ENCODE measurements at places on chromosomes 7 and 10.

DNA sequence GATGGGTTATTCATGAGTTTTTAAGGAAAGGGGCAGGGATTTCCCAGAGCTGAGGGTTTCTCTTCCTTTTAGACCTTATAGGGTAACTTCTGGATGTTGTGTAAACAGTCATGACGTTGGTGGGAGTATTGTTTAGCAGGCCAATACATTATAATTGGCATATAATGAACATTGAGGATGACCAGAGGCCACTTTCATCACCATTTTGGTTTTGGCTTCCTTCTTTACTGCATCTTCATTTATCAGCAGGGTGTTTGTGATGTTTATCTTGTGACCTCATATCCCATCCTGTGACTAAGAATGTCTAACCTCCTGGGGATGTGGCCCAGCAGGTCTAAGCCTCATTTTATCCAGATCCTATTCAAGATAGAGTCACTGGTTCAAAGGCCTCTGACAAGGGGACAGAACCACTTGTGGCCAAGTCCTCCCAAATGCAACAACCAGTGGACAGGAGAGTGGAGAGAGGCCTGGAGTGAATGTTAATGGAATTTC lies 77.3 kb upstream of the RPA3 start:
- no peak for DNase-seq

GRCh38 chr7:21107101-21107500 lies 320.4 kb upstream of the SP8 start:
- DNase-seq = no peak

DNA sequence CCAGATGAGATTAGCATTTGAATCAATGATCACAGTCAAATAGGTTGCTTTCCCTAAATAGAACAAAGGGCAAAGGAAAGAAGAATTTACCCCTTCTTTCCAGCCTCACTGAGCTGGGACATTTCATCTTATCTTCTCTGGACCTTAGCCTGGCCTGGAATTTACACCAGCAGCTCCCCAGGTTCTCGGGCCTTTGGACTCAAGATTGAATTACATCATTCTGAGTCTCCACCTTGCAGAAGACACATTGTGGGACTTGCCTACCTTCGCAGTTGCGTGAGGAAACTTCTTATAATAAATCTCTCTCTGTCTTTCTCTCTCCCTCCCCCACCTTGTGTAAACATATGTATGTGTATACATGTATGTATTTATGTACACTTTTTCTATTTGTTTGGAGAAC lies 732.4 kb downstream of the IPMK start:
- DNase-seq = no peak

DNA sequence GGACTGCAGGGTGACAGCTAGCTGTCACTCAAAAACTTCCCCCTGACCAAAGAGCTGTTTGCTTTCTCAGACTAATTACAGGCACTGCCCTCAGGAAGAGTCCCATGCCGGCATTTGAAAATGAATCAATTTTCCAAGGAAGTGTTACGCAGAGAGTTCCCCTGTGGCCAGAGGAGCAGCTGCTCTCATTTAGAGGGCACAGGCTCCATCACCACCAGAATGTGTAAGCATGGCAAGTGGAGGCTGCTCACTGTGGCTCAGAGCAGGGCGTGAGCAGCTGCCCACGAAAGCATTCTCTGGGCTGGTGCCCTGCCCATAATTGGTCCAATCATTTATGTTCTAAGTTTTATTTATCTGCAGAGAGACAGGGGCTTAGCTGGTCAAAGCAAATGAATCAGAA lies 202.2 kb downstream of the RAMP3 start:
- no peak for DNase-seq

DNA sequence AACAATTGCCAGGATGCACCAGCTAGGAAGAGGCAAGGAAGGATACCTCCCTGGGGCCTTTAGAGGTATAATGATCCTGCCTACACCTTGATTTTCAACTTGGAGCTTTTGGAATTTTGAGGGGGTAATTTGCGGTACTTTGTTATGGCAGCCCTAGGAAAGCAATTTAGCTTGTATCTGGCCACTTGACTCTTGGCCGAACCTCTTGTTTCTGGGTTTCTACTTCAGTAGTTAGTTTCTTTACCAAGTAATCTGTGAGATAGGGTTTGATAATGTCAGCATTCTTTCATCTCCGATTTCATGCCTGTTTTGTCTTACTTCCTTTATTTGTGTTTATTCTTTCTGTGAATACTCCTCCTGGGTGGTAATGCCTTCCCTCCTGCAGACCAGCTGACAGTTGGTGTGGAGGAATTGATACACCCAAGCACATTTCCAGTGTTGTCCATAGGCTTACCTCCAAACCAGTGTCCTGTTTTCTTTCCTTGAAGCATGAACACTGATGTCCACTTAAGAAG lies 163.7 kb downstream of the SND1 start:
- DNase-seq = no peak

GRCh38 chr10:24792638-24793037 lies 69.0 kb upstream of the ARHGAP21 start:
- no peak for DNase-seq

GRCh38 chr10:132263866-132264265 lies 43.9 kb downstream of the STK32C start:
- no peak for DNase-seq

DNA sequence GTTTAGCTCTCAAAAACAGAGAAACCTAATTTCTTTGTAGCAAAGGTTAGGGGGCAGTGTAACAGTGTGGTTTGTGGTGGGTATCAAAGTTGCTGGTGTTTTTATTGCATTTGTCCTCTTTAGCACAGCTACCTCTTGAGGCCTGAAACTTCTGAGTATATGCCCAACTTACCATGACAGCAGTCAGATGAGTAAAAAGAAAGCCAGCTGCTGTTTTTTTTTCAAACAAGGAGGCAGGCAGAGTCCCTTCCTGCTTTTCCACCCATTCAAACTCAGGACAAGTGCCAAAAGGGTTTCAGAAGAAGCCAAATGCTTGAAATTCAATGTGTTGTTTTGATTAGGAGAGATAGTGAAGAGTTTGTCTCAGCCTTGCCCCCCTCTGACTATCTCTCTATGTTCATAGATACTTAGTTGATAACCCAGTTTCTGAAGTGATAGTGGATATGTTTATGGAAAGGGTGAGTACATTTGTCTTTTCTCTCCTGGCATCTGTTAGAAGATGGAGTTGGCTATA lies 23.1 kb downstream of the GBF1 start:
- DNase-seq = no peak

DNA sequence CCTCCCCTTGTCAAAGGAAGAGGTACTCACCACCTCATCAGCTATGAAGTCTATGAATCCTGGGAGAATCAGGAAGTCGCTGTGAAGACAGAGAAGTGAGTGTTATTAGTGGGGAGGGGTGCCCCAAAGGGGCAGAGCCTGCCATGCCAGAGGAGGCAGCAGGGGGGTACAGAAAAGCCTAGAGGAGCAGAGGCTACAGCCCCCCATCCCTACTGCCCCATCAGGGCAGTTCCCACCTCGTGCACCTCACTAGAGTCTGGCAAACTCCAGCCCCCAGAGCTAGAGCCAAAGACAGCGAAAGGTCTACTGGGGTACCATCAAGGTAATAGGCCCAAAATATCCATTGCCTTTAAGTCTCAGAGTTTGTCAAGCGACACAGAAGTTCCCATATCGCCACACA lies 6.1 kb downstream of the IMPDH1 start:
- DNase-seq = no peak

DNA sequence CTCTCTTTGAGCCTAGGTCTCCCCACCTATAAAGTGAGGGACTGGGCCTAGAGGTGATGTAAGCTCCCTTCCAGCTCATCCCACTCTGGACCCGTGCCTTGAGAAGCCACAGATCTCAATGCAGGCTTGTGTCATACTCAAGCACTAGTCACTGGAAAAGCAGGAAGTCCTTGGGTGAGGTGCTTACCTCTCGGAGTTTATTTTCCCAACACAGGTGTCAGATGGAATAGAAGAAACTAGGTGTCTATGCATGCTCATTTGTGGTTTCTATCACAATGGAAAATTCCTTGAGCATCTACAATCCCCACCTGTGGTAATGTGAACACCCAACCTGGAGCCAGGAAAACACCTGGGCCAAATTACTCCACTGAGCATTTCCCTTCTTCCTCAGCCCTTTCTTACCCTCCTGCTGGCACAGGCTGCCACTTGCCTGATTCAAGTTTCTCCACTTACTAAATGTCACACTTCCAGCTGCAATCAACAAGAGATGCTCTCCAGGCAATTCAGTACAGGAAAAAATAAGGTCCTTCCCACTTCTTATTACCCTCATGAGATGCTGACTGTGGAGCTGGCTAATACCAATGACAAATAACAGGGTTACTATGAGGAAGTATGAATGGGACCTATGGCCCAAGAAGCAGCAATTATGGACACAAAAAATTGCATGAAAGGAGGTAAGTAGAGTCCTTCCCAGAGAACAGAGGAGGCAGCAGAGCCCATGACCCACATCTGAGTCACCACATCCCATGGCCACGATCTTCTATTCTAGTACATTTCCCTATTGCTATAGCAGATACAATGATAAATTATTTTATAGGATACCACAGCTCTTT lies 13.1 kb downstream of the LSM5 start:
- DNase-seq = no peak

DNA sequence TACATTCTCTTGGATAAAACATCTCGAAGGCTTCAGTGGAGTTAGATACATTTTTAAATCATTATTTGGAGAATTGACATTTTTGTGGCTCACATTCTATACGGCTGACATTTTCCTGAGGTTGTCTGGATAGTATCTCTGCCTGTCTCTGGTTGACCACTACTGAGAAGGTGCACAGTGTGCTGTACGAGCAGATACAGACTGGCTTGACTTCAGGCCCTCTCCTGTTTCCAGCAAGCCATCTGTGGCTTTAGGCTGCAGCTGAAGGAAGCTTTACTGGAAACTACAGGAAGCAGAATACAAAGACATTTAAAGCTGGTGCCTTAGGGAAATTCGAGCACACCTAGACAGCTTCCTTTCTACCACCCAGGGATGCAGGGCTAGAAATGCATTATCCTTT lies 39.3 kb upstream of the RSU1 start:
- DNase-seq = no peak

DNA sequence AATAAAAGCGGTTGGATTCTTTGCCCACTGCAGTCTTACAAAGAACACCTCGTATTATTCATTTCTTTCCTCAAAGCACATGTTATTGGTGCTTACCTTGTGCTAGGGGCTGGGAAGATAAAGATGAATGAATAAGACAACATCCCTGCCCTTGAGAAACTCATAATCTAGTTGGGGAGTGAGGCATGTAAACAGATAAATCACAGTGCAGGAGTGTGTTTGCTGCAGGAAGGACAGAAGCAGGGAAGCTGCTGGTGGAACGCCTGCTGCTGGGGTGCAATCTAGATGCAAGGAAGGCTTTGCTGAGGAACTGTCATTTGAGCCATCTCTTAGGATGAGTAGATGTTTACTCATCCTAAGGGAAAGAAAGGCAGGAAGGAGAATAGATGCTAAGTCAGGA lies 135.6 kb downstream of the TMEM178B start:
- DNase-seq = no peak

DNA sequence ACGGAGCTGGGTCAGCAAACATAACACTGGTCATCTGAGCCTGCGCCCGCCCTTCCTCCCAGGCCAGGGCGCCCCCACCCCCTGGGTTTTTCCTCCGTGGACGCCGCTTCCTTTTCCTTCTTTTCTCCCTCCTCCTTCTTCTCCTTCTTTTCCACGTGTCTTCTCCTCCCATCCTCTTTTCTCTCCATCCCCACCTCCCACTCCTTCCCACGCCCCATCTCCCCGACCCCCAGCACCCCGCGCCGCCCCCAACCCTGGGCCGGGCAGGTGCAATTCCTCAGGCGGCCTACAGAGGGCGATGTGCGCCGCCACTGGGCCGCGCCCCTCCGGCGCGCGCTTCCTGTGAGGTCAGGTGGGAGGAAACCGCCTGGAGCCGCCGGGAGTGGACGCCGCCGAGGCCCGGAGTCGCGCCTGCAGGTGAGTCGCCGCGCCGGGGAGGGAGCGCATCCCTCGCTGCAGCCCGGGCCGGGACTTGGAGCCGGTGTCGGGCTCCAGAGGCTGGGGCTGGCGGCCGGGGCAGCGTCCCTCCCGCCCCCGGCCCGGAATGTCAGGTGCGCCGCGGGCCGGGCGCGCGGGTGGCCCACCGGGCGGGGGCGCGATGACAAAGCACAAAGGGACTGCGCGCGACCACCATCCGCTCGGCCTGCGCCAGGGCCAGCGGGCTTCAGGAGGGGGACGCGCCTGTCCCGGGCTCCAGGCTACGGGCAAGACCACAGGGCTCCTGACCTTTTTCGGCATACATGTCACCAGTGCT lies at the start of gene FAM241B:
TSS of gene FAM241B (plus strand) at position 351 of the 754 bp plus-strand sequence. CDS start 1,497 bp downstream, outside the sequence.
- DNase-seq = peak; percentile 59

DNA sequence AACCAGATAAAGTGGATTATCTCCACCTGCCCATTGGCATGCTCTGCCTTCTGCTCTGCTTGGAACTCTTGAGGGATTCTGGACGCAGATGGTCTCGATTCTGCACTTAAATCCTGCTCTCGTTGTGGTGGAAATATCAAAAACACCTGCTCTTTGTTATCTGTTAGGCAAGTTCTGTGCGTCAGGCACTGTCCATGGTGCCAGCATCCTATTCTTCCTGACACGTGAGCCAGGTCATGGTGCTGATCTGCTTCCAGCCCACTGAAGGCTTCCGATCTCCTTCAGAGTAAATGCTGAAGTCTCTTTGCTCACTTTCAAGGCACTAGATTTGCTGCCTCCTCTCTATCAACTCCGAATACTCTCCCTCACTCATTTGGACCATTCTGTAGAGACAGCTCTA lies 505.6 kb downstream of the HTR7 start:
- no peak for DNase-seq

- no peak for DNase-seq
These were observed 13.7 kb downstream of the CISD1 start for GRCh38 chr10:58282615-58283014.

DNA sequence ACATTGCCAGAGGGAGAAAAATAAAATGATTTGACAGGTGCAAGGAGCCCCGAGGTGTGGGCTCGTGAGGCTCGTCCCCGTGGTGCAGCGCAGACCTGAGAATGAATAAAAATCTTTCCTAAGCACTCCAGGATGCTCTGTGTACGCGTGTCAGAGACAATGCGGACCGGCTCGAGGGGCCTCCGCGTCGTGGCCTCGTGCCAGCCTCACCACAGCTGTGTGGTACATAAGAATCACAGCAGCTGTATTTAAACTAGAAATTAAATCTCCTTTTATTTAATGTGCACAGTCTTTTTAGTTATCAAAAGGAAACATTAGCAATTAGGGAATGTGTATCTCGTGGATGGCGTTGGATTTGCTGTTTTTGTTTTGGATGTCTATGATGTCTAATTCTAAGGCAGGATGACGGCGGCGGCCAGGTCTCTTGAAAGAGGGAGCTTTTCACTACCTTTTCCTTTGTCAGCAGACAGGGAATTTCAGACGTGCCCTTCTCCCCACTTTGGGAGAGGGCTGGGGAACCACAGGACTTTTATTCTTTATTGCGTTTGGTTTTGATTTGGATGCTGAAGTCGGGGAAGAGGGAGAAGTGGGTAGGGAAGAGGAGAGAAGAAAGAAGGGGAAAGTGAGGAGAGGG lies 365.3 kb upstream of the SHH start:
- no peak for DNase-seq

GRCh38 chr7:2894118-2894940 lies 50.2 kb upstream of the GNA12 start:
- DNase-seq = peak; percentile 37

Measured in stimulated activated CD4-positive, alpha-beta T cell treated with anti-CD3 and anti-CD28 coated beads, Interleukin-1b, Interleukin-23, amount 100 ng/mL, for 24 hours (primary cell).